ENCODE measurements at places on chromosomes 7 and 10.

- H3K4me1 ChIP-seq, result peaks cover 11% of the 10 kb centered on the region
- H3K27ac ChIP-seq, result no peak overlapping the region
- H3K36me3 ChIP-seq, result no peaks in the 10 kb centered on the region
- DNase-seq, result no peak
- H3K4me3 ChIP-seq, result no peak overlapping the region
- H3K27me3 ChIP-seq, result no peaks in the 10 kb centered on the region
Measured at GRCh38 chr7:6500691-6501090, 50.6 kb downstream of the GRID2IP start.

- no peaks in the 10 kb centered on the region for H3K4me1 ChIP-seq
- no peak overlapping the region for H3K4me3 ChIP-seq
- no peaks in the 10 kb centered on the region for H3K27me3 ChIP-seq
- no peak for DNase-seq
- no peak overlapping the region for H3K27ac ChIP-seq
Measured at GRCh38 chr7:71868797-71869196, 543.3 kb downstream of the CALN1 start.

DNA sequence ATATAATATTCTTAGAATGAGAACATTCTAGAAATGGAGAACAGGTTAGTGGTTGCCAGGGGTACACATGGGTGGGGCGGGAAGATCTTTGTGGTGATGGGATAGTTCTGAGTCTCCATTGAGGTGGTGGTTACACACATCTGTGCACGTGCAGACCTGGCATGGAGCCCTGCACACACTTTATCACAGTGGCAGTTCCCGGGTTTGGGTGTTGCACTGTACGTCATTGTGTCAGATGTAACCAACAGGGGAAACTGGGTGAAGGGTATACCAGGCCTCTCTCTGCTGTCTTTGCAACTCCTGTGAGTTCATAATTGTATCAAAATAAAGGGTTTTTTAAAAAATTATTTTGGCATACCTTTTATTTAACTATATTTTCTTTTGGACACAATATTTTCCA, 51.1 kb downstream of the LMTK2 start:
- H3K27ac ChIP-seq, result no peak overlapping the region
- no peaks in the 10 kb centered on the region for H3K4me1 ChIP-seq
- DNase-seq, result no peak
- H3K27me3 ChIP-seq, result no peaks in the 10 kb centered on the region

- peaks cover 26% of the 10 kb centered on the region for H3K36me3 ChIP-seq
- H3K4me3 ChIP-seq, result no peak overlapping the region
- no peak for DNase-seq
- H3K27me3 ChIP-seq, result no peaks in the 10 kb centered on the region
- no peaks in the 10 kb centered on the region for H3K4me1 ChIP-seq
Measured at GRCh38 chr7:111760043-111760442, 197.8 kb upstream of the IMMP2L start.

DNA sequence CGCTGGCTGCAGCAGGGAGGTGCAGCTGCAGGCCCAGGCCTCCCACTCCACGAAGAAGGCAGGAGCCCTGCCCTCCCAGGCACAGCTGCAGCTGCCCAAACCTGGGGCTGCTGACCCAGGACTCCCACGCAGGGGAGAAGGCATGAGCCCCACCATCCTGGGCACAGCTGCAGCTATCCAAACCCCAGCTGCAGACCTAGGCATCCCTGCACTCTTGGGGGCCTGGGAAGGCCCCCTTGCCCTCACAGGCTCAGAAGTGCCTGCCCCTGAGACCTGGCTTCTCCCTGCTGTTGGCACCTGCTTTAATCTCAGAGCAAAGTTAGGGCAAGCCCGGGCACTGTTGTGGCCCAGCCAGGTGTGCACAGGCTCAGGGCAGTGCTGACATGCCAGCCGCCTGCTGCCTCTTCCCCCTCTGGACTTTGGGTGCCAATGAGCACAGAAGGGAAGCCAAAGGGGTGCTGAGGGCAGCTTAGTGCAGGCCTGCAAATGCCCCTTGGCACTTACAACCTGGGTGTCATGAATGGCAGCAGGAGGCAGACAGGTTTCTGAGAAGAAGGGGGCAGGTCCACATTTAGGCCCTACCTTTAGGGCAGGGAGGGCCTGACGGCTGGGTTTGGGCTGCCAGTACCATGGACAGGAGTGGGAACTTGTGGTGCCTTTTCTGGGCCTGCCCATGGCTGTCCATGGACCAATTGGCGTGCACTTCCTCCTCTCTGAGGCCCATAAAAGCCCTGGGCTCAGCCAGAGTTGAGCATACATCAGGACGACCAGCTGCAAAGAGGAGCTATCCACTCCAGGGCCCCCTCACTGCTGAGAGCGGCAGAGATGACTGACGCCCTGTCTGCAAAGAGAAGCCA, 31.1 kb downstream of the CRTAC1 start:
- no peaks in the 10 kb centered on the region for H3K36me3 ChIP-seq
- DNase-seq, result no peak
- H3K27me3 ChIP-seq, result no peaks in the 10 kb centered on the region
- no peak overlapping the region for H3K27ac ChIP-seq

GRCh38 chr10:69329721-69330178, 51.5 kb downstream of the HK1 start:
- H3K4me1 ChIP-seq, result peaks cover 81% of the 10 kb centered on the region
- H3K27me3 ChIP-seq, result no peaks in the 10 kb centered on the region
- H3K36me3 ChIP-seq, result no peaks in the 10 kb centered on the region
- no peak overlapping the region for H3K4me3 ChIP-seq
- DNase-seq, result no peak
- peak overlapping the region; percentile 91 for H3K27ac ChIP-seq

GRCh38 chr10:37057261-37057660, 68.1 kb upstream of the ANKRD30A start:
- no peak for DNase-seq
- H3K27me3 ChIP-seq, result no peaks in the 10 kb centered on the region
- no peak overlapping the region for H3K4me3 ChIP-seq
- H3K4me1 ChIP-seq, result no peaks in the 10 kb centered on the region

DNA sequence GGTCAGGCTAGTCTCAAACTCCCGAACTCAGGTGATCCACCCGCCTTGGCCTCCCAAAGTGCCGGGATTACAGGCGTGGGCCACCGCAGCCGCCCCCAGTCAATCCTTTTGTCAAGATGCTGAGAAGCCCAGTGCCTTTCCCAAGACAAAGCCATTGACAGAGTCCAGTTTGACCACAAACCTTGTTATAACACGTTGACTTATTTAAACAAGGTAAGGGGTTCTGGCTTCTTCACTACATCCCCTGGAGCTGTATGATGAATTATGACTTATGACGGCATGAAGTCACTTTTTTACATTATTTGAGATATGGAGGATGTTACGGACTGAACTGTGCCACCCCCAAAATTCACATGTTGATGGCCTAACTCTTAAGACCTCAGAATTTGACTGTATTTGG, 5.8 kb upstream of the SEC61G start:
- no peak overlapping the region for H3K4me3 ChIP-seq
- no peak overlapping the region for H3K27ac ChIP-seq
- no peaks in the 10 kb centered on the region for H3K36me3 ChIP-seq
- no peak for DNase-seq

GRCh38 chr10:113979409-113979808, 64.3 kb upstream of the ADRB1 start:
- H3K27ac ChIP-seq, result no peak overlapping the region
- H3K27me3 ChIP-seq, result no peaks in the 10 kb centered on the region
- H3K4me1 ChIP-seq, result peaks cover 14% of the 10 kb centered on the region
- DNase-seq, result no peak

GRCh38 chr7:25735674-25736242, 416.2 kb upstream of the NFE2L3 start:
- no peaks in the 10 kb centered on the region for H3K27me3 ChIP-seq
- H3K27ac ChIP-seq, result no peak overlapping the region
- peaks cover 11% of the 10 kb centered on the region for H3K4me1 ChIP-seq
- no peak for DNase-seq

DNA sequence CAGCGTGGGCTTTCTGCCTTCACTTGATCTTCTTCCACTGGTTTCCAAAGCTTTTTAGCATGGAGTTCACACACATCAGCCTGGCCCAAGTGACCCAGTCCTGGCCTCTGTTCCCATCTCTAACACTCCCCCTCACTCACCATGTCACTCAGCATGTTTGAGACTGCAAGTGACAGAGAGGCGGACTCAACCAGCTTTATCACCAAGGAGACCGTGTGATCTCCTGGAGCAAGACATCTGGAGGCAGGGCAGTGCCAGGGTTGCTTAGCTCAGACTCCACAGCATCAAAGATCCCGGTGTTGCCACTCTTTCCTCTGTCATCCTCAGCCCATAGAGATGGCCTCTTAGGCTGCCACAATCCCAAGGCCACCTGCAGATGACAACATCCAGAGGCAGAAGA, 39.4 kb downstream of the FAM241B start:
- no peaks in the 10 kb centered on the region for H3K4me1 ChIP-seq
- H3K27ac ChIP-seq, result no peak overlapping the region
- no peak for DNase-seq
- H3K27me3 ChIP-seq, result no peaks in the 10 kb centered on the region

- H3K36me3 ChIP-seq, result no peaks in the 10 kb centered on the region
- H3K27me3 ChIP-seq, result peaks cover 24% of the 10 kb centered on the region
- no peak for DNase-seq
- no peak overlapping the region for H3K4me3 ChIP-seq
- H3K4me1 ChIP-seq, result peaks cover 48% of the 10 kb centered on the region
Measured at GRCh38 chr10:31322647-31323046, 3.6 kb downstream of the ZEB1 start.
